ENCODE measurements at places on chromosomes 2 and 18.

DNA sequence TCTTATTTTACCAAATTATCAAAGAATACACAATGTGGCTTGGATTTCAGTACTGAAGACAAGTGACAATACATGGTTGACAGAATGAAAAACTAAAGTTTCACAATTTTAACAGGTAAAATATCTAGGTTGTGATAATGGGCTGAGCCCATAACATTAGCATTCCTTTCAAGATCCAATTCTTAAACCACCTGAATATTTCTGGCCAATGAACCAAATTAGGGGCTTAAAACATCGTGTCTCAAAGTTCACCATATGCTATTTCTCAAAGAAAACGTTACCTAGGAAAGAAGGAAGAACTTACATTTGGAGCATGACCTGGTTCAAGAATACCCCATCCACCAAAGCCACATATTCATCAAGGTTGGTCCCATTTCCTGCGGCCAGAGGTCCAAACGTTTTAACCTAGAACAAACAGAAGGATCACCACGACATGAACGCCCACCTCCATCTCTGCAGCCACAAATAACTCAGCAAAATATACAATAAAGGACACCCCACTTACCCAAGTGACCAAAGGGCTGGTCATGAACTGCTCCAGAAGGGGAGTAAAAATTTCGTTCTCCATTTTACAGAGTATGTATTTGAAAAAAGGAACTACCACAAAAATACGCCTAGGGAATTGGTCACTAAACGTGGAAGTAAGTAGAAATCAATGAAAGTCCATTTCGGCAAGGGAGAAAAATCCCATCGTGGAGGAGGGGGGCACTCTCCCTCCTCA lies 984 bp downstream of the CCDC88A start:
- no peak for DNase-seq

DNA sequence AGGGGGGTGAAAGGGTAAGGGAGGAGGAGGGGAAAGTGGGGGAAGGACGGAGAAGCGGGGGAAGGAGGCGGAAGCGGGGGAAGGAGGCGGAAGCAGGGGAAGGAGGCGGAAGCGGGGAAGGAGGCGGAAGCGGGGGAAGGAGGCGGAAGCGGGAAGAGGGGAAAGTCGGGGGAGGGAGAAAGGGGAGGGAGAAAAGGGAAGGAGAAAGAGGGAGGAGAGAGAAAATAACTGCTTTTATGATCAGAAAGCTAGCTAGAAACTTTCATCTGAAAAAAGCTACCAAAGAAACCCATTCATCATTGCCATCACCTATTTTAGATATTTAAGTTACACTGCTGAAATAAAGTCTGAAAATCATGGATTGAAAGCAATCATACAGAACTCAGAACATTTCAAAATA lies 72.5 kb downstream of the USP34 start:
- no peak for DNase-seq

DNA sequence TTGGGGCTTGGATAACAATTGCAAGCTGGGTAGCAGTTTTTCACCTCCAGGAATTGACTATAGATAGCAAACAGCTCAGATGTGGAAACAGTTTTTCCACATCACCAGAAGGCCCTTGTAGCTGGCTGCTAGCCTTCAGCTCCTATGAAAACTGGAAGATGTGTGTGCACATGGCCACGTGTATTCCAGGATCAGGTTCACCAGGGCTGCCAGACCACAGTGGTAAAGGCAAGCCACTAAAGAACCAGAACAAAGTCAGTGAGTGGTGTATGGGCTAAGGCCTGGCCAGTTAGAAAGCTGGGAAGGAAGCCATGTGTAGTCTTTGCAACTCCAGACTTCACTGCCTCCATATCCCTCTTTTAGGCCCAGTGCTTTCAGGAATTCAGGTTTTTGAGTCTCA lies 12.9 kb downstream of the LRRTM1 start:
- DNase-seq: no peak

DNA sequence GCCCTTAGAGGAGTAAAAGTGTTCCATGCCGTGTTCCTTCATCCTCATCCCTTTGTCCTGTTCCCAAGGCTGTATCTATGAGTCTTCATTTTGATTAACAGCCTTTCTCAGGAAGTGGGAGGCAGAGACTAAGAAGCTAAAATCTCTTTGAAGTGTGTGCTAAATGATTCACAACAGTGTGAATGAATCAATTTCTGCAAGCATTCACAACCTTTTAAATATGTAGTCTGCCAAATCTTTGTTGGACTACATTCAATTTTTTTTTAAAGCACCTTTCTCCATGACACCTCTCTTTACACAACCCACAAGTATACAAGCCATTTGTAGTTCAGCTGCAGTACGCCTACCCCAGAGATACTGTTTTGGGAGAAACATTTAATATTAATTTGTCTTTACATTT lies 408.6 kb upstream of the FANCL start:
- DNase-seq: no peak

DNA sequence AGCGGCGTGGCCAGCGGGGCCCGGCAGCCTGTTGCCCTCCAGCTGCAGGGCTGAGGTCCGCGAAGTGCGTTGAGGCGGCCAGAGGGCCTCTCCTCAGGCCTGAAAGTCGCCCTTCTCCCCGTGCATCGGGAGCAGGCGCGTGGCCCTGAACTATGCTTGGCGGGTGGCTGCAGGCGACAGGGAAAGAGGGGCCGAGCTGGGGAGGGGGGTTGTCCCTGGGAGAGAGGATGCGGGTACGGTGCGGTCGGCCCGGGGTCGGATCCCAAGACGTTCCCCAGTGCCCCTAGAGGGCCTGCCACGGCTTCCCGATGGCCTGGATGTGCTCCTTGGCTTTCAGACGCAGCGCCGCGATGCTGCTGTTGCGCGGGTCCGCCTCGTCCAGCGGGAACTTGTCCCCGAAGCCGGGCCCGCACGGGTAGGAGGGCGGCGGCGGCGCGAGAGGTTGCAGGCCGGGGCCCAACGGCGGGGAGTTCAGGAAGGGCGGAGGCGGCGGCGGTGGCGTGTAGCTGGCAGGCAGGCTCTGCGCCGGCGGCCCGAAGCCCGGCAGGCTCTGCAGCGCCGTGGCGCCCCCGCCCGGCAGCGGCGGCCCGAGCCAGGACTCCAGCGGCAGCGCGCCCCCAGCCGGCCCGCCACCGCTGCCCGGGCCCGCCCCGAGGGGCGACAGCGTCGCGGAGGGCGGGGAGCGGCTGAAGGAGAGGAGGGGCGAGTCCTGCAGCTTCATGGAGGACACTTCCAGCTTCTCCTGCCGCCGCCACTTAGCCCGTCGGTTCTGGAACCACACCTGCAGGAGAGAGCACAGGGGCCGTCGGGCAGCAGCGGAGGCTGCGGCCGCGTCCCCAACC lies 4.3 kb downstream of the RAX start:
- DNase-seq: no peak

GRCh38 chr18:3892152-3892551 lies 442.2 kb downstream of the TGIF1 start:
- DNase-seq: no peak

GRCh38 chr18:63177259-63177658 lies 142.3 kb downstream of the BCL2 start:
- no peak for DNase-seq

DNA sequence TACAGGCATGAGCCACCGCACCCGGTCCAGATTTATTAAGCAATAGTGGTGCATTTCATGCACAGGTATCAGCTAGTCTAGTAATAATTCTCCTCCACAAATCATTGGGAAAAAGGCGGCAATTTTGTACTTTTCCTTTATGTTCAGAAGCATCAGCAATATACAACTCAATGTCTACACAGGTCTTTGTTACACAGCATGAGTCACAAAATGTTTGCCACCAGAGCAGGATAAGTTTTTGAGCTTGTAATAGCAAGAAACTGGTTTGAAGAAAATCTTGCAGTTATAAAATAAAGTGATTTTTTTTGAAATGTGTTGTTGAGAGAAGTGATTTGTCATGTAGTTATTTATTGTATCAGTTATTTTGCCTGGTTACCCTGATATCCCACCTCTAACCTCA lies 4.8 kb upstream of the ITPRIPL1 start:
- DNase-seq: no peak

GRCh38 chr2:176535467-176536113 lies 266.3 kb downstream of the MTX2 start:
- DNase-seq: no peak
